ENCODE measurements at places on chromosomes 5 and 9.

- DNase-seq: no peak
Observed at GRCh38 chr9:34254966-34255825, 73.9 kb downstream of the KIF24 start.

DNA sequence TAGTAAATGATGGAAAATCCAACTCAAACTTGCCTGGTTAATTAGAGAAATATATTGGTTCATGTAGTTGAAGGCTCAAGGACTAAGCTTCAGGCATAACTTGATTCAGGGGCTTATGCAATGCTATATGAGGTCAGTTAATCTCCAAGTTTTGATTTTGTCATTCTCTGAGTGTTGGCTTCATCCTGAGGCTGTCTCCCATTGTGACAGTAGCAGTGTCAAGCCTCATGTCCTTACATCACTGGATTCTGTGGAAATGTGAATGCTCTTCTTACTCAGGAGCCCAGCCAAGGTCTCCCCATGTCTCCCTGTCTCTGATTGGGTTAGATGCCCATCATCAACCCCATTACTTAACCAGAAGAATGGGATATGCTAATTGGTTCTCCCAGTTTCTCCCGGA is 44.4 kb upstream of the SNX2 start:
- no peak for DNase-seq

DNA sequence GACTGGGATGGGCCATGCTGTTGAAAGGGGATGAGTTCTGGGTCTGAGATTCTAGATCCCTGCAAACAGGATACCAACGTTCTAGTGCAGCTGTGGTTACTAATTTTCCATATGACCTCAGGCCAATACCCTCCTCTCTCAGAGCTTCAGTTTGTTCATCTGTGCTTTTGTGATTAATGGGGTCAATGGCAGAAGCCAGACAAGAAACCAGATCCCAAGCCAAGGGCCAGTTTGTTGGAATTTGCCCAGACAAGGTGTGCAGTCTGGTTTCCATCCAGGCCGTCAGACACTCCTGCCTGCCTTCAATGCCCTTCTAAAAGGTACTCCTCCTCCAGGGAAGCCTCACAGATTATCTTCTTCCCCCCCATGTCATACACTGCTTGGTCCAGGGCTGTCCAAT is 11.4 kb downstream of the MYORG start:
- no peak for DNase-seq

DNA sequence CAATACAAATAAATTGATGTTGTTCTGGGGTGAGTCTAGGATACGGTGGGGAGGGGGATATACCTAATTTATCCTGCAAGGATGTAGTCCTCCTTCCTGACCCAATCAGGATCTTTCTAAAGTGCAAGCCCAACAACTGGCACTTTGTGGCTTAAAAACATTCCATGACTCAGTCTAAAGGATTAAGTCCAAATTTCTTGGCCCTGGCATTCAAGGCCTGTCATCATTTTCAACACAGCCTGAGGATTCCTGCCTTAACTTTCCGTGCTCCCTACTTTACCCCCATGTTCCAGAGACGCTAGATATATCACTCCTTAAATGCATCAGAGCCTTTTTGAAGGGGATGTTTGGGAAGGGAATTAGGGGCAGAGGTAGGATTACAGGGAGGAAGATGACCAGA is 1.0 kb downstream of the FAM221B start:
- DNase-seq: no peak

DNA sequence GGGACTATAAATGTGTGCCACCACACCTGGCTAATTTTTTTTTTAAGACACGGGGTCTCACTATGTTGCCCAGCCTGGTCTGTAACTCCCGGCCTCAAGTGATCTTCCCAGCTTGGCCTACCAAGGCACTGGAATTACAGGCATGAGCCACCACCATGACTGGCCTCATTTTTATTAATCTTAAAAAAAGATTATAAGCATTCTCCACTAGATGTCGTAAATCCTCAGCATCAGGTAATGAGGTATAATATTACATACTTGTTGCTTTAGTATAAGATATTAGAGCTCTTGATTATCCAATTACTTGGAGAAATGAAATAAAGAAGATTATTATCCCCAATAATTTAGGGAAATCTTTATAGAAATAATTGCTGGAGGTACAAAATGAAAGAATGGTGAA is 78.2 kb upstream of the HTR1A start:
- DNase-seq: no peak

Measured in Panc1 (cell line).